ENCODE measurements at places on chromosomes 7 and 10.

GRCh38 chr10:123808906-123809305, 82.7 kb downstream of the CPXM2 start:
- DNase-seq: no peak

GRCh38 chr7:119197877-119198527, 973.5 kb downstream of the ANKRD7 start:
- no peak for DNase-seq

GRCh38 chr10:96577069-96577468, 9.7 kb downstream of the TM9SF3 start:
- DNase-seq: no peak

DNA sequence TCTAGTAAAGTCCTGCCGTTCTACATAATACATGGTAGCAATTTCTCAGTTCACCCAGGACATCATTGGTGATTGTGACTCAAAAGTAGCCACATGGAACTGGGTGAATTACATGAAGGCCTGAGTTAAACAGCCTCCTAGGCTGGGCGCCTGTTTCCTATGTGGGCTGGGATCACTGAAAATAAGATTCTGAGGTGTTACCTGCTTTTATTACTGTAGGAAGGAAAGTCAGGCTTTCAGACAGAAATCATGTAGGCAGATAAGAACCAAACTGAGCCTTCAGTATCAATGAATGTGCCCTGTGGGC, 160.4 kb downstream of the CAMK1D start:
- no peak for DNase-seq

DNA sequence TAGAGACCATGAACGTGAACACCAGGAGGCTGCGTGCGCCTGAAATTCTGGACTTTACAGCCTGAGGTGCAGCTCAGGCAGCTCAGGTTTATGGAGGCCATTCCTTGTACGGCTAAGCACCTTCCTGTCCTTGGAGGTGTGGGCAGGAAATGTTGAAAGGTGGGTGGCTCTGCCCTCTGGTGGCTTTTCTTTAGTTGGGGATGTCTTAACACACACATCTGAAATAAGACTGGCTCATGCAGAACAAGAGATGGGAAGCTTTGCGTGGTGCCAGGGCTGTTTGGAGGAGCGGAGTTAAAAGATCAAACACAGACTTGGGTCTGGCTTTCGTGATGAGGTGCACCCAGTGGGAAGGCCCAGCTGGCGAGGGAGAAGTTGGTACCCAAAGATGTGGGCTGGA, 64.1 kb downstream of the DOCK1 start:
- DNase-seq: no peak

GRCh38 chr7:67858931-67859330, 862.3 kb downstream of the TYW1 start:
- no peak for DNase-seq

- DNase-seq: no peak
Measured at GRCh38 chr10:8048281-8049008, 6.0 kb upstream of the GATA3 start.

DNA sequence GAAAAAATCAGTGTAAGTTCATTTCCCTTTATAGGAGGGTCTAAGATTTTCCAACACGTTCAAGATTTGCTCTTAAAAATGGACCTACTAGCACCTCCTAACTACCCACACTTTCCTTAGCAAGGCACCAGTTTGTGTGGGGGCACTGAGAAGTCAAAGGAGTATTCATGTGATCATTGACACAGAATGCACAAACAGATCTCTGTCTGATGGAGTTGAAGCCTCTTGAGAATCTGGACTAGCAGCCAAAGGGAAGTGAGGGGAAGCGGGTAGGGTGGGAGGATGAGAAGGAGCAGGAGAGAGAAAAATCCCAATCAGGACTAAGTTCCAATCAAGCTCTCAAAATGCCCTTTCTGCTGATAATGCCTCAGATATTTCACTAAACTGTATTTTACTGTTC, 4.1 kb downstream of the MMS19 start:
- no peak for DNase-seq

- DNase-seq: no peak
Measured at GRCh38 chr10:1954300-1954699, 217.0 kb upstream of the ADARB2 start.

- DNase-seq: no peak
Measured at GRCh38 chr10:33329178-33329577, 5.3 kb downstream of the NRP1 start.

DNA sequence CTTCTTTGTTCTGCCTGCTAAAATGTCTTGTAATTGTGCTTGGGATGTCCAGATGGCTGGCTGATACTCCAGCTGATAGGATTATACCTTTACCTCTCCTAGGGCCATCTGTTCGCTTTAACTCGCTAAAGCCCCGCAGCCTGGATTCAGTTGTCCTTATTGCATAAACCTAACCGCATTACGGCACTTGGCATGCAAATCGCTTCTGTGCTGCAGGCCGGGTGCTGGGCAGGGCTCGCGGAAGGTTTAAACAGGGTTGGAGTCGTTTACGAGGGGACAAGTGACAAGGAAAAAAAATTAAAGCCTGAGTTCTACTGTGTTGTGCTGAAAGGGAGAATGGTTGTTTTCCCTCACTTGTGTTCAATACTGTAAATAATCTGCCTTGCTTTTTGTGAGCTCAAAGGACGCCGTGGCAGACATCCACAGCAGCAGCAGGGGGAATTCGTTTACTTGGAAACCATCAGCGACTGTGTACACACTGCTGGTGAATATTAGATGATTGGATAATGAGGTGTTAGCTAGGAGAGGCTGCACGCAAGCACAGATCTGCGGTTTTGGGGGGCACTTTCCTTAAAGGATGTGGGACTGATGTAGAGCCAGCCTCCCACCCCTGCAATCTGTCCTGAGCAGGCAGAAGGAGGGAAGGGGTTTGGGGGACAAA, 93.0 kb downstream of the EBF3 start:
- no peak for DNase-seq

DNA sequence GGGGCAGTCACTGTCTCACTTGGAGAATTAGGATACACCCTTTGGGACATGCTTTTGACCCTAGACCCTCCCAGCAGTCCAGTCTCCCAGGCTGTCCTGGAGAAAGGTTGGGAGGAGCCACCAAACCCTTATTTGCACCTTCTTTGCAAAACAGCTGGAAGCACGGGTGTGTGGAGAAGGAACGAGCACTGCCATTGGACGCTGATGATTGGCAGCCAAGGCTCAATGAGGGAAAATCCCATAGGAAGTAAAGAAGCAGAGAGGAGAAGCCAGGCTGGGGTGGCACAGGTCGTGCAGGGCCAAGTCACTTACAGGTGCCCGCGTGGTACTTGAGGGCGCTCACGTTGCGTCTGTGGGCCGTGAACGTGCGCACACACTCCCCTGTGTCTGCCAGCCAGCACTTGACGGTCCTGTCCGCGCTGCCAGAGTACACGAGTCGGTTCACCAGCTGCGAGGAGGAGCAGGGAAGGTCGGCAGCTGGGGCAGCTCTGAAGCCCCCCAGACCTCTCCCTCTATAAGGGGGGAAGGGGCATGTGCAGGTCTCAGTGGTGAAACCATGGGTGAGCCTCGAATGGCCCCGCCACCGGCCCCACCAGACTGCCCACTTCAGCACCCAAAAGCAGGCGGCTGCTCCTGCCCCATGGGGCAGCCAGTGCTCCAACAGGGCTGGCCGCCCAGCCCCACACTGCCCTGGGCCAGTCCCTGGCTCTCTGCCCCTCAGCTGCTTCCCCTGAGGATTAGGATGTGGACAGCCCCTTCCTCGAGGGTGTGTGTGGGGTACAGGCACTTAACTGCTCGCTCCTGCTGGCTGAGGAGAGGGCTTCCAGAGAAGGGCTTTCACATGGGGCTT, 24.8 kb downstream of the WDR86 start:
- DNase-seq: no peak

DNA sequence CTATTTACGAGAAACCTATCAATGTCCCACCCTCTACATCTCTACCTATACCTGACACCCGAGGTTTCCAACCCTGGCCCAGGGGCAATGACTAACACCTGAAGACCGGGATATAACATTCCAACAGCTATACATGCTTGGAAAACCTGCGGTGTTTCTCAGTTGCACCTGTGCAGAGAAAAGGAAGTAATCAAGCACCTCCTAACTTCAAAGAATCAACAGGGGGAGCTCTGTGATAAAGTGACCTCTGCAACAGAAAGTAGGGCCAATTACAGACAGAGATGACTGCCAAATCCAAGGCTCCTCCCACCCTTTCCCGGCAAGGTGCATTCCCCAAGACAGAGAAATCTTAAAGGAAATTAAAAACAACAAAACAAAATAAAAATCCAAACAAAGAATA, 41.3 kb downstream of the CCDC6 start:
- no peak for DNase-seq

GRCh38 chr10:64855941-64856340, 1334.7 kb downstream of the REEP3 start:
- DNase-seq: no peak

- DNase-seq: no peak
Measured at GRCh38 chr7:28483112-28483511, 70.8 kb downstream of the CREB5 start.

DNA sequence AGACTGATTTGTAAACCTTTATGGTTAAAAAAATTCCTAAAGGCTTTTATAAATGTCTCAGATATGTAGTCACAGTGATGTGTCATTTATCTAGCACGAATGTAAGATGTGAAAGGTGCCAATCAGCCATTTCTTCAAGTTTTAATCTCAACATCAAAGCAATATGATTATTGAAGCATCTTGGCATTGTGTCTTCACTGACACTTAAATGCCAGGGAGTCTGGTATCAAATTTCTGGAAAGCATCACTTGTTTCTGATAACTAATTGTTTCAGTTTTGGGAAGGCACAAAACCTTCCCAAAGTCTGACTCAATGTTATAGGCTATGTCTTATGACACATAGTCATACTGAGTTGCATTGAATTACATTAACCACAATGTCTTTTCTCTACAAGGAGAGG, 492.0 kb upstream of the CNTNAP2 start:
- no peak for DNase-seq

Data from stimulated activated CD4-positive, alpha-beta T cell treated with anti-CD3 and anti-CD28 coated beads, Interleukin-12 subunit alpha, Interleukin-12 subunit beta, amount 100 ng/mL, for 24 hours (primary cell).